ENCODE measurements at places on chromosomes 3 and 15.

- no peak for DNase-seq
Measured at GRCh38 chr3:27993051-27993450, 248.4 kb upstream of the CMC1 start.

DNA sequence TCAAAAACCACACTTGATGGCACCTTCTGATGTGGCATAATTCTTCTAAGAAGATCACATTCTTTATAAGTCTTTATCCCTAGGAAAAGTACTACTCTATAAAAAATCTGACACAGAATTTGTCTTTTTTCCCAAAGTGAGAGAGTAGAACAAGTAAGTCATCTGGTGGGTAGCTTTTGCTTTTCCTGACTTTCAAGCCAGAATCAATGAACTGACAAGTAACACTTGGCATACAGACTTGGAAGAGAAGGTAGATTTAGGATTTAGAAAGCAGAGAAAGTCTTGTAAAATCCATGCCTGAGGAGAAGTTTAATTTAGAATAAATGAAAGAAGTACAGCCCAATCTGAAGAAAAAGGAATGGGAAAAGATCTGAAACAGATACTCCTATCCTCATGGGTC lies 66.6 kb upstream of the TUSC7 start:
- DNase-seq = no peak

DNA sequence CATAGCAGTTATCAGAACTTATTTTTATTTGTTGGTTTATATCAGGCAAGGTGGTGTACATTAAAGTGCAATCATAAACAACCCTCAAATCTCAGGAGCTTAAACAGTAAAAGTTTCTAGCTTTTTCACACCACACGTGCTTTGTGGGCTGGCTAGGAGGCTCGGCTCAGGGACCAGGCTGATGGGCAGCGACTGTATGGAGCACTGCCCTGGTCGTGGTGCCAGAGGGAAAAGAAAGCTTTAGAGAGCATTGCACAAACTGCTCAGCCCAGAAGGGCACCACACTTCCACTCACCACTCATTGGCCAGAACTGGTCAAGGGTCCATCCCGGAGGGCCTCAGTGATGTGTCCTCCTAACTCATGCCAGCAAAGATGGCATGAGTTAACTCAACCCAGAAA lies 123.2 kb downstream of the AQP9 start:
- DNase-seq = no peak

GRCh38 chr15:47514200-47514652 lies 203.1 kb upstream of the SEMA6D start:
- no peak for DNase-seq

DNA sequence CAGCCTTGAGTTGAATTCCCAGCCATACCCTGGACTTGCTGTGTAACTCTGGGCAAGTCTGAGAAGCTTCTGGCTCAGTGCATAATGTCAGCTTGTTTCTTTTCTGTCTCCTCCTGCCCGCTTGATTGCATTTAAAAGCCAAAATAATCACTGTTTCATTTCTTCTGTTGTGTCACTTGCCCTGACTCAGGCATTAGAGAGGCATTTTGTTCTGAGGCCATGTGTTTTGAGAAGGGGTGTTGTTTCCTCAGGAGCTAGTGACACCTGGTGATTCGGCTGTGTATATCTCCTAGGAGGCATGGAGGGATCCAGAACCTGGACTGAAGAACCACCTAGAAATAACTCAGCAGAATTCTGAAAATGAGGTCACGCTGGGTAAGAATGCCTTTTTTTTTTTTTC lies 16.0 kb downstream of the WDR73 start:
- DNase-seq = no peak

- DNase-seq = no peak
Measured at GRCh38 chr3:45906681-45907407, 20.5 kb downstream of the CCR9 start.

- no peak for DNase-seq
Measured at GRCh38 chr3:108780235-108780634, 23.0 kb upstream of the RETNLB start.

- DNase-seq = no peak
Measured at GRCh38 chr3:114499976-114500375, 206.1 kb downstream of the TIGIT start.

- no peak for DNase-seq
Measured at GRCh38 chr3:110267304-110267845, 804.2 kb upstream of the NECTIN3 start.

- DNase-seq = no peak
Measured at GRCh38 chr3:166522017-166522416, 684.8 kb upstream of the BCHE start.

DNA sequence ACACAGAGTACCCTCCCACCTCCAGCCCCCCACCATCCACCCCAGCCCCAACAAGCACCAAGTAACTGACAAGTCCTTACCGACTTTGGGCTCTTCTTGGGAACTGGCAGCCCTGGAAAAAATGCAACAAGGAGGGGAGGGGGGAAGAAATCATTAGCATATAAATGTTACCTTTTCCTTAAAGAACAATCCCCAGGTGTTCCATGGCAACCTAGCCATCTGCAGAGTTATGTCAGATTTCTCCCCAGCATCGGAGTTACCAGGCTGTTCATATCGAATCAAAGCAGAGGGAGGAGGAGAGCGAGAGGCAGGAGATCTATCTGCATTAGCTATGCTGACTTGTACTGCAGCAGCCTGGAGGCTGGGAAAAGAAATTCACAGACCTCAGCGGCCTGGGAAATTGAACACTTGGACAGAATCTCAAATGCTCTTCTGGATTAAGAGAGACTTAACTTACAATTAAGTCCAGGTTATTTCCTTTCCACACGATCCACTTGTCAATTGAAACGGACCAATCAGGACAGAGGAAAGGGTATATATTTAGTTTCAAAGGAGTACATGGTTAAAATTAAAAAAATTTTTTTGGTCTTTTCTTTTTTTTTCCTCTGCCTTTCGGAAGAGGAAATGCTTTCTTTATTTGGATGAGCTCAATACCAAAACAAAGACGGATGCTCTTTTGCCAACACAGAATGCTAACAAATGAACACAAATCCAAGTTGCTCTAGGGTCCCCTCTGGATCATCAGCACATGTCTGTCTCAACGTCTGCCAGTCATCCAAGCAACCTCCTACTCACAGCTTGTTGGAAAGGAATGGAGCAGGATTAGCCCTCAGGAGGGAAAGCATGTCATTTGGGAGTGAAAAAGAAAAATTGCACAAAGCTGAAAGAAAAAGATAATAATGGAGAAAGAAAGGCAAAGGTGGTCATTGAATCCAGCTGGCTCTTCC lies 637.1 kb downstream of the MAGI1 start:
- no peak for DNase-seq

DNA sequence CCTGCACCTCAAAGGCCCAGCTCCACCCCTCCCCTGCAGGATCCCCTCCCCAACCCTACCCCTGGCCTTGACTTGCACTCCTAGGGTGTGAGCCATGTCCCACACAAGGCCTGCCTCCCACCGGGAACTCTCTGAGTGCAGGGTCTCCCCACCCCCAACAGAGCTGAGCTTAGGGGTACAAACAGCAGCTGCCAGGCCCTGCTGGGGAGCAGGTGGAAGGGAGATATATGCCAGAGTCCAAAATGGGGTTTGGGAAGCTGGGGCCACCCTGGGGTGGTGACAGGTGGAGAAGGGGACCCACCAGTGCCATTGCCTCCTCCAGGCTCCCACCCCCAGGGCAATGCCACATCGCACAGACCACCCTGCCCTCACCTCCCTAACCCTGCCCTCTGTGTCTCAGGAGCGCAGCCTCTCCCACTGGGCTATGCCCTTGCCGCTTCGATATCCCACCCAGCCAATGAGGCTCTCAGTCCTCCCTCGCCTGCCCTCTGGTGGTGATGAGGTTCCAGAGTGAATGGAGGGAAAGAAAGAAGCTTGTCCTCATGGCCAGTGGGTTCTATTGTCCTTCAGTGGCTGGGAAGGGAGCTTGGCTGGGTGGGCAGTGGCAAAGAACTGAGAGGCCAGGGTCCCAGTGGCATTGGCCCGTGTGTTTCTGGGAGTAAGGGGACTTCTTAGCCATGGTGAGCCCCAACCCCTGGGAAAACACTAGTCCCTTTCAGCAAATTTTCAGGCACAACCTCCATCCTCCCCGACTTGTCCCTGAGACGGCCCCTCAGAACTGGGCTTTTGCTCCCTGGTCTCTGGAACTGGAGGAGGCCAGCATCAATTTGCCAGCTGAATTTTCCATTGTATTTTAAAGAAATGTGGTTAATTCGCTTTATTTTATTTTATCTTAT lies 46.8 kb downstream of the CYP11A1 start:
- no peak for DNase-seq

DNA sequence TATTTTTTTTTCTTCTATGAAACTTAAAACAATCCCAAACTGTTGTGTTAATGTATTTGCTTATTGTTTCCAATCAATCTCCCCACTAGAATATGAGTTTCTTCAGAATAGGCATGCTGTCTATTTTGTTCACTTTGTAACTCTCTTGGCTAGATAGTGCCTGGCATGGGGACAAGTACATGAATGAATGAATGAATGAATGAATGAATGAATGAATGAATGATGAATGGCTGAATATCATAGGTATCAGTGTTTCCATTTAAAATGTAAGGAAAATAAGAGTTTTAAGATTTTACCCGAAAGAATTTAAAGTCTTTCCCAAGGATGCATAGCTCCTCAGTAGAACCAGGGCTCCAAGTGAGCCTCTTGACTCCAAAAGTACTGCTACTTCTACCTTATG lies 294.9 kb upstream of the GADL1 start:
- DNase-seq = no peak

Measured in stimulated activated CD4-positive, alpha-beta T cell treated with anti-CD3 and anti-CD28 coated beads, Interleukin-1b, Interleukin-23, amount 100 ng/mL, for 1 hour (primary cell).